Activated T-cell treated with anti-CD3 and anti-CD28 coated beads for 24 hours (primary cell): ENCODE measurements at places on chromosomes 1 and 21.

DNA sequence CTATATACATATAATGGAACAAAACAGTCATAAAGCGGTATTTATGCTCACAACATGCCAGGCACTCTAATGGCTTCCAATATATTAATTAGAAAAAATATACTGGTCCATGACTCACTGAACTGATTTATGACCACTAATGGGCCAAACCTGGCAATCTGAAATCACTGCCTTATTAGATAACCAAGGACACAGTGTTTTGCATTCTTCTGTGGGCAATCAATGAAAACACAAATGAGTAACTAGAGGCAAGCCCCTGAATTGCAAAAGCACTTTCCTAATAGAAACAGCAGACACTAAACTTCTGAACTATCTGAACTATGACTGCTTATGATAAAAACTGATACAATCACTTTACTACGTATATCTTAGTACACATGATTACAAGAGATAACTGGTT, 3.5 kb downstream of the GCLM start:
- no peak for DNase-seq

DNA sequence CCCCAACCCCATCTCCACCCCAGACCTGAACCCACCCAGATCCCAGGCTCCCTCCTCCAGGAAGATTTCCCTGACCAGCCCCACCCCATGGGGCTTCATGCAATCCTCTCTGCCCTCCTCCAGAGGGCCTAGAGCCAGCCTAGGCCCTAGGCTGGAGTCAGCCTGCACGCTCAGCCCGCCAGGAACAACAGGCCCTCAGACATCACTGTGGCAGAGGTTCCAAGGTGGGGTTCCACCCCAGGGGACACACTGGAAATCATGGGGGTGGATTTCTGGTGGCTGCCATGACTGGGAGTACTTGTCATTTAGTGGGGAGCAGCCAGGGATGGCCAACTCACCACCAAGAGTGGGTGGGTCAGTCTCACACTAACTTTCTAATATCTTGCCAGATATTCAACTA, 122.0 kb downstream of the GLIS1 start:
- no peak for DNase-seq

- DNase-seq = peak; percentile 4
Observed at GRCh38 chr1:1470626-1471388, 758 bp upstream of the ATAD3B start.

GRCh38 chr1:95071539-95071938, 1.2 kb downstream of the ALG14 start:
- DNase-seq = no peak

GRCh38 chr1:204842892-204843291, 27.8 kb upstream of the NFASC start:
- DNase-seq = no peak

DNA sequence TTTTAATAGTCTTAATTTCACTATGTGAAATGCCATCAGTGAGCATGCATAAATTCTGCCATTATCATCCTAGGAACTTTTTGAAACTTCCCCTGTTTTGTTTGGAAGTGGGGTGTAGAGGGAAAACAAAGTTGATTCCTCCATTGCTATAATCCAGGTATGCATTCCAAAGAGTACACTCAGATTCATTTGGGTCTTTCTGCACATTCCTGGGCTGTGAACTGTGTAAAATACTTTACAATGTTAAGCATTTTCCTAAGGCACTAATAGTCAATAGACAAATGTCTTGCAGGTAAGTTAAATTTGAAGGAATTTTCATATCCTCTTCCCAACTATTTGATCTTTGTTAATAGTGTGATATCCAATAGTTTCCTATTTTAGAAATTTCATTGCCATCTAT, 36.2 kb downstream of the SGIP1 start:
- DNase-seq = no peak

DNA sequence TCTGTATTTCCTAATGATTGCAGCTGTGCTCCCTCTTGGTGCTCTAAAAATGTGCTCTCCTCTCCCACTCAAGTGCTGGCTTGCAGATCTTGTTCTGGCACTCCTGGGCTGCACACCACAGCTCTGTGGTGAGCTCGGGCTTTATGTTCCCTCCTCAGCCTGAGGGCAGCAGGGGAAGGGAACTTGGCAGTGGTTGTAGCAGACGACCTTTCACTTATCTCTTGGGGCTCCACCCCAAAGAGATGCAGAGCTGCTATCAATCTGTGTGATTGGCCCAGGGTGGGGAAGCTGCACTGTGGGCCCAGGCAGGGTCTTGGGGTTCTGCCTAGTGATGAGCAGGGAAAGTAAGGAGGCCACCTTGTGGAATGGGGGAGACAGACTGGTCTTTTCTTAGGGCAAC, 143.5 kb upstream of the GORAB start:
- no peak for DNase-seq

DNA sequence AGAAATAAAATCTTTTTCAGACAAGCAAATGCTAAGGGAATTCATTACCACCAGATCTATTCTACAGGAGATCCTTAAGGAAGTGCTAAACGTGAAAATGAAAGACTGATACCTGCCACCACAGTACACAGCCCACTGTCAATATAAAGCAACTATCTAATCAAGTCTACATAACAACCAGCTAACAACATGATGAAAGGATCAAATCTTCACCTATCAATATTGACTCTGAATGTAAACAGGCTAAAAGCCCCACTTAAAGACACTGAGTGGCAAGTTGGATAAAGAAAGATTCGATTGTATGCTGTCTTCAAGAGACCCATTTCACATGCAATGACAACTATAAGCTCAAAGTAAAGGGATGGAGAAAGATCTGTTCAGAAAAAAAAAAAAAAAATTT, 492.4 kb downstream of the COL11A1 start:
- no peak for DNase-seq

DNA sequence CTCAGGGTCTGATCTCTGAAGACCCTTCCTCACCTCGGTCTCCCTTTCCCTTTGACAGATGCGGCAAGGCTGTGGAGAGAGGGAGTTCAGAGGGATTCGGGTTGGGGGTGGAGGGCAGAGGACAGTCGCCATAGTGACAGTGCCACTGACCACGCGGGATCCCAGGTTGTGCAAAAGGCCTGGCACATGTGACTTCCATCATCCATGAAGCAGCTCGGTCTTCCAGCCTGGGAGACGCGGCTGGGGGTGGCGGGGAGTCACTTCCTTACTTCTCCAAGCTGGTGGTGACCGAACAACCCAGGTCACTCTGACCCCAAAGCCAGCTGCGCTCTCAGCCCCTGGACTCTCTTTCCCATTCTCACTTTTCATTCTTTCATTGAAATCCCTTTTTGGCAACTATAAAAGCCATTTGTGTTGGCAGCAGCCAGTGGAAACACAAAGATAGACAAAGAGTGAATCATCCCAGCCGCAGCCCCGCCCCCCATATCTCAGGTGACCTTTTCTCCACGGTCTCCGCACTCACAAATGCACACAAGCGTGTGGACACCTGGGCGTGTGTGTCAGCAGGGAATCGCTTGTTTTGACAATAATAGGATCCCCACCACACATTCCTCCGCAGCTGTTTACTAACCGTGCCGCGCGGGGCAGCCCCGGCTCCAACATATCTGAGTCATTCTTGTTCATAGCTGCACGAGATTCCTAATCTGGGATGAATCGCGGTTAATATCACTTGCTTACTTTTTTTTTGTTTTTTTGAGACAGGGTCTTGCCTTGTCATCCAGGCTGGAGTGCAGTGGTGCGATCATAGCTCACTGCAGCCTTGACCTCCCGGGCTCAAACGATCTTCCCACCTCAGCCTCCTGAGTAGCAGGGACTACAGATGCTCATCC, 68.3 kb downstream of the DHRS3 start:
- DNase-seq = peak; percentile 7

GRCh38 chr1:160084771-160085321, 3.5 kb downstream of the KCNJ9 start:
- no peak for DNase-seq

DNA sequence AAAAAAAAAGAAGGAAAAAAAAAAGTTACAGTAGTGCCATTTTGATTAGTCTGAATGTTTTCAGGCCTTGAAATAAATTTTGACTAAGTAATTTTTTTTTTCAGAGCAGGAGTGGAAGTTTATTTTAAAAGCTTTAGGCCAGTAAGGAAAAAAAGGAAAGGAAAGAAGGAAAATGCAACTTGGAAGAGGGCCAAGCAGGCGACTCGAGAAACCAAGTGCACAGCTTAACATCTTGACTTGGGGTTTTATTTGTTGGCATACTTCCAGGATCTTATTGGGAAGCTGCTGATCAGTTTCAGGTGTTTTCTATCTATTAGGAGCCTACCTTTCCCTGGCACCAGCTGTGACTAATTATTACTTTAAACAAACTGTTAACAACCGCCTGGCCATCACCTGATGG, 41.7 kb downstream of the ATF3 start:
- DNase-seq = no peak
